SK-N-SH (cell line): ENCODE measurements at places on chromosomes 7 and 10.

DNA sequence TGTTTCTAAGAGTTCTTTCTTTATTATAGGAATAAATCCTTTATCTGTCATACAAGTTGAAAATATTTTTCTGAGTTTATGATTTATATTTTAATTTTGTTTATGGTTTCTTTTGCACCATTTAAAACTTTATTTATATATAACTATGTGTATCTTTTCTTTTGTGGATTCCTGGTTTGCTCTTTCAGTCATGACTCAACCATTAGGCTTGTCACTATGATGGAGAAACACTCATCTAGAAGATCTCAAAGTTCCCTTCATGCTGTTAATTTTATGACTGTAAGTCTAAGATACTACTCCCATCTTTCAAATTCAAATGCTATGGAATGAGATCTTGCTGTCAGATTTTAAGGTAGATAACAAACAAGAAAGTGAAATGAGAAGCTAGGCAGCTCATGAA is 199.5 kb downstream of the INHBA start:
- DNase-seq, result no peak

GRCh38 chr10:31116226-31116625 is 84.6 kb upstream of the ZNF438 start:
- no peak for DNase-seq

GRCh38 chr7:8282162-8282561 is 20.2 kb upstream of the ICA1 start:
- DNase-seq, result no peak

DNA sequence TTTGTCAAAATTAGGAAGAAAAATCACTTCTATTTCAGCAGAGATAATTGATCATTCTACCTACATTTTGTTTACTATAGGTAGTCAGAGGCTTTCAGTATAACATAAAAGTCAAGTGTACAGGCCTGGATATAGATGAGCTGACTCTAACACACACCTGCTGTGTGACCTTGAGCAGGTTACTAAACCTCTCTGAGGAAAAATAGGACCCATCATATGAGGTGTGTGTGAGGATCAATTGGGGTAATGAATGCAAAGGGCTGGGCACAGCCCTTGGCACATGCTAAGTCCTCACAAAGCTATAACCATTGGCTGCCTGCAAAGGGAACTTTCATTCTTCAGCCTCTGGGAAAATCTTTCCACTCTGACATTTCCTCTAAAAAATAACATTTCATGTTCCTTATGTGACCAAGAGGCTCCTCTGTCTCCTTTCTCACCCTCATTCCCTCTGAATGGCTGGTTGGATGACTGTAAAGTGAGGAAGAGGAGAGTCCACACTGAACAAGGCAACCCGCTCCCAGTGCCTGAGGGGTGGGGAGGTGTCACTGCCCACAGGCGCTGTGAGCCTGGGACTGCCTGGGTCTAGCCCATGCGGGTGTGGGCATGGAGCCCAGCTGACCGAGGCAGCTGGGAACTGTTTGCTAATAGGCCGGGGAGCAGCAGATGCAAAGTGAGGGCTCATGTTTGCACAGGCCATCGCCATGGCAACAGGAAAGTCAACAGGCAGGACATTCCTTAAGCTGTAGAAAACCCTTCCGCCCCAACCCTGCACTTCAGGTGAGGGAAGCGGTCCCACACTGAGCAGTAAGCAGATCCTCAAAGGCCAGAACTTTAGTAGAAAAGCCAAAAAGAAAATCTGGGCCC is 36.8 kb downstream of the MYOF start:
- DNase-seq, result peak; percentile 80

GRCh38 chr10:104907521-104907920 is 266.4 kb downstream of the SORCS3 start:
- no peak for DNase-seq

GRCh38 chr7:55314967-55315366 is 50.2 kb upstream of the LANCL2 start:
- DNase-seq, result no peak

DNA sequence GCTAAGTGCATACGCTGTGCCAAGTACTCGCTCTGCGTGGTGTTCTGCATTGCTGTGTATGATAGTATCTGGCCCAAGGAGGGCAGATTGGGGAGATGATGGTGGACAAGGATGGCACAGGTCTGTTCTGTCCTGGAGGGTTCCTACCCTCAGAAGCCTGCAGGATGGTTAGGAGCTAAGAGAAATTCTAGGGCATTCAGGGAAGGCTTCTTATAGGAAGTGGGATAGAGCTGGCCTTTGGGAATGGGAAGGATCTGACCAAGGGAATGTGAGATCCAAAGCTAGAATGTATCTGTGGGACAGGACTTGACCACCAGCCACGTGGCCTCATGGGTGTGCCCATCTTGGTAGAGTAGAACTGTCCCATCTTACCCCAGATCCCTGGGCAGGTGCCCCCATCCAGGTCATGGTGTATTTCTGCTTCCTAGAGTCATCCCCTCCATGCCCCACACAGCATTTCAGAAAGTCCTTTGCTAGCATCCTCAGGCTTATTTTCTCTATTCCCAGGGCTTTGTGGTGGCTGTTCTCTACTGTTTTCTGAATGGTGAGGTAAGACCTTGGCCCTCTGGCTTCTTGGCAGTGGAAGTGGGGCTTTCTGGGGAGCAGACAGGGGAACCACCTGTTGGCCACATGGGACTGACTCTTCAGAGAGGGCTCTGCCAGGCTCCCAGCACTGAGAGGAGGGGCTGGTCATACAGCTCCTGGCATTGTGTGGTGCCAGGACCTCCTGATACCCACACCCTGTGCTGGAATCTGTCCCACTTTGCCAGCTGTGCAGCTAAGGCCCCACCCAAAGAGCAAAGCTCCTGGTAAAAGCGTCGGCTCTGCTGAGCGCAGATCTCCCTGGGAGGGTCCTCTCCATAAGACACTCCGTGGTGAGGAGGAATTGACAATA is 52.5 kb downstream of the ADCYAP1R1 start:
- DNase-seq, result no peak
